Posterior vena cava (tissue), 2 donors: ENCODE measurements at places on chromosomes 5 and 9. TPM values are rescaled to one million over a fixed set of nuclear protein-coding genes. Genes with fewer than 3 reads are reported as not detected.

GRCh38 chr9:127967151-127967809 lies 13.5 kb downstream of the EEIG1 start:
- DNase-seq, result no peak

DNA sequence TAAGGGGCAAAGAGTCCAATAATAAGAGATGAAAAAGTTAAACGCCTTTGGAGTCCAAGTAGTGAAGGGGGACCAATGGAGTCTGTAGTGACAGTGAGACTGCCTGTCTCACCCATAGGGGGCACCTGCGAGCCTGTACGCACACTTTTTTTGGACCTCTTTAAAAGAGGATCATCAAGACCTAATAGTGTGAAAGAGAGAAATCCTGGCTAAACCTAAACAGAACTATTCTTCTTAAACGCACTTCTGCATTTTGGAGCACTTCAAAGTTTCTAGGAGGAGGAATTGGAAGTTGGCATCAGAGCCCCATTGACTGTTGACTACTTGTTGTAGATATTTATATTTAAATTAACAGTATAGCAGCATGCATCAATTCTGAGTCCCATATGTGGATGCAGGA lies 636.1 kb upstream of the KLF4 start:
- no peak for DNase-seq

DNA sequence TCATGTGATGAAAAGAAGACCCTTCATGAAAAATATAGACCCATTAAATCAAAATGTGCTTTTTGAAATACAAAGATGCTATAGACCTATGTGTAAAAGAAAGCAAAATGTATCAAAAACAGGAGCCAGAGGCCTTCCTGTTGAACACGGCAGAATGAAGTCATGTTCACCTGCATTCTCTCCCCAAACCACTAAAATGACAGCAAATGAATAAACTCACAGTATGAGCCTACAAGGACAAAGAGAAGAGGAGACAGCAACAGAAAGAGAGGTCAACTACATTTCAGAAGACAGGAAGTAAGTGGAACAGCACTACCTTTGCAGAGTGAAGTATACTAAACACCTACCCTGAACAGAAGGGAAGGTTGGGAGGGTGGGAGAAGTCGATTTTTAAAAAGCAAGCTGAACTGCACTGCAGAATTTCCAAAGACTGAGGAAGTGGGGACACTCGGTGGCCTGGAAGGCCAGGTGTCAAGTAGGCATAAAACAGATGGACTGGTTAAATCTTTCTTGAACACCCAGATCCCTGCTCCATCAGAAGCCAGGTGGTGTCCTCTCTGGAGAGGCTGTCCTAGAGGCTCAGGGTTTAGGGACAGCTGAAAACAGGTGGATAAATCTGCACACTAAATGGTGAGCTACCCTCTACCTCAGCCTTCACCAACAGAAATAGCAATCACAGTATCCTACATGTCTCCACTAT lies 48.9 kb downstream of the MED27 start:
- DNase-seq, result no peak

GRCh38 chr5:38601133-38601862 lies 44.9 kb upstream of the LIFR start:
- no peak for DNase-seq

GRCh38 chr9:36021968-36022367 lies 14.7 kb upstream of the RECK start:
- DNase-seq, result no peak

- no peak for DNase-seq
Measured at GRCh38 chr5:169788168-169788567, 151.1 kb downstream of the DOCK2 start.

DNA sequence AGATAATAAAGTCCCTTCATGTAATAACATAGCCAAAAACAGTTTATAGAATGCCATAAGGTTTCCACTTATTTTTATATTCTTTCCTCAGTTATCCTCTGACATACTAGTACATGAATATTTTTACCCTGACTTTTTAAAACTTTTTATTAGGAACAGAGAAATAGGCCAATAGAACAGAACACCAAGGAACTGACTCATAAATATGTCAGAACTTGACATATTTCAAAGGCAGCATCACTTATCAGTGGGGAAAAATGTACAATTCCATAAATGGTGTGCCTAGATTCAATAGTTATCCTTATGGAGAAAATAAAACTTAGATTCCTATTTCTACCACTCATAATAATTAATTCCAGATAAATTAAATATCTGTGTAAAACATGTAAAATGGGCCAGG lies 9.4 kb downstream of the STARD4 start:
- DNase-seq, result no peak

DNA sequence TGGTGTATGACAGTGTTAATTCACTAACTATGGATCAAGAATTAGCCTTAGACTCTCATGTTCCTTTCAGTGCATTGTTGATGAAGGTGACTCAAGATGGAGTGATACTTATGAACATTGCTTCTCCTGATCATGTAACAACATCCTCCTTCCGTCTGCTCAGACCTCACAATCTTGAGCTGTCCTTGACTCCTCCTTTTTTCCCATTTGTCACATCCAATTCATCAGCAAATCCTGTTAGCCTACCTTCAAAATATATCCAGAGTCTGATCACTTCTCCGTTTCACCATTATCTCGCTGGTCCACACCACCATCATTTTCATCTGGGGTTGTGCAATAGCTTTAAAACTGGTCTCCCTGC lies 9.2 kb upstream of the SEMA6A start:
- no peak for DNase-seq

- DNase-seq, result no peak
Measured at GRCh38 chr5:9139344-9139743, 406.5 kb downstream of the SEMA5A start.

GRCh38 chr5:113293975-113294310 lies 140.8 kb downstream of the TSSK1B start:
- no peak for DNase-seq

GRCh38 chr9:2032234-2032633 lies 17.1 kb downstream of the SMARCA2 start:
- no peak for DNase-seq

- no peak for DNase-seq
Measured at GRCh38 chr5:127216143-127216542, 74.5 kb upstream of the MEGF10 start.

- no peak for DNase-seq
Measured at GRCh38 chr5:96146675-96147074, 185.0 kb upstream of the ELL2 start.

DNA sequence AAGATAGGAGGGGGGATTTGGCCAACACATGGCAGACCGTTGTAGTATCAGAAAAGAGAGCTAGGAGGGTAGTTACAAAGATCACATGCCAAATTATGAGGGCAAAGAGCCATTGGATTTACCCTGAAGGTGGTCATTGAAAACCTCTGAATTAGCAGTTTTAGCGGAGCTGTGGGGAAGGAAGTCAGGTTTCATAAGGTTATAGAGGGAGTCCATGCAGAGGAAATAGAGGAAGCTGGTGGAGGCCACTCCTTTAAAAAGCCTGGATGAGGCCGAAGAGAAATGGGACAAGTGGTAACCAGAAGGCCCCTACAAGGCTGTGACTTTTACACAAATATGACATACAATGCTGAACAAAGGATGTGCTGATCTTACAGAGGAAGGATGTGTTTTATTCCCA lies 13.2 kb downstream of the DOCK8 start:
- DNase-seq, result no peak

The STXBP1 gene
- 80.3 TPM for total RNA-seq

The FBN2 gene
- total RNA-seq, result 6.3 TPM
